ENCODE measurements at places on chromosomes 2 and 18. TPM values are rescaled to one million over a fixed set of nuclear protein-coding genes. Genes with fewer than 3 reads are reported as not detected.
A peak's percentile ranks its signal among the peaks of the same experiment; 100 is the strongest.

DNA sequence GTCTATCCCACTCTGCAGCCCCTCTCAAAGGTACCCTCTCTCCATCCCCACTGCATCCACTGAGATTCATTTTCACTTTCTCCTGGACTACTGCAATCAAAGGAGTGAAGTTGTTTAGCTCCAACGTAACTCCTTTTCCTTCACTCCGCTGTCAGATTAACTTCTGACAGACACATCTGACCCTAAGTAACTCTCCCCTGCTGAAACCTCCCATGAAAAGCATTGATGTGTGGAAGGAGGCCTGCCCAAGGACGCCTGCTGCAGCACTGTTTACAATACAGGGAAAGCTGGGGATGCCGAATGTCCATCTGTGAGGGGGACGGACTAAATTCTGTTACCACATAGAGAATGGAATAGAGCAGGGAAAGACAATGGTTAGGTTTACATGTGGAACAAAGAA, 114.8 kb downstream of the TMEM163 start:
- DNase-seq: no peak

- DNase-seq: no peak
Measured at GRCh38 chr2:184683911-184684310, 85.6 kb downstream of the ZNF804A start.

- no peak for DNase-seq
Measured at GRCh38 chr2:239275847-239276831, 124.7 kb downstream of the HDAC4 start.

- DNase-seq: peak; percentile 72
Measured at GRCh38 chr2:218284106-218284811, 8.0 kb downstream of the TMBIM1 start.

- no peak for DNase-seq
Measured at GRCh38 chr2:209936106-209936666, 66.3 kb upstream of the RPE start.

- DNase-seq: no peak
Measured at GRCh38 chr2:84924173-84925106, 19.0 kb downstream of the TMSB10 start.

DNA sequence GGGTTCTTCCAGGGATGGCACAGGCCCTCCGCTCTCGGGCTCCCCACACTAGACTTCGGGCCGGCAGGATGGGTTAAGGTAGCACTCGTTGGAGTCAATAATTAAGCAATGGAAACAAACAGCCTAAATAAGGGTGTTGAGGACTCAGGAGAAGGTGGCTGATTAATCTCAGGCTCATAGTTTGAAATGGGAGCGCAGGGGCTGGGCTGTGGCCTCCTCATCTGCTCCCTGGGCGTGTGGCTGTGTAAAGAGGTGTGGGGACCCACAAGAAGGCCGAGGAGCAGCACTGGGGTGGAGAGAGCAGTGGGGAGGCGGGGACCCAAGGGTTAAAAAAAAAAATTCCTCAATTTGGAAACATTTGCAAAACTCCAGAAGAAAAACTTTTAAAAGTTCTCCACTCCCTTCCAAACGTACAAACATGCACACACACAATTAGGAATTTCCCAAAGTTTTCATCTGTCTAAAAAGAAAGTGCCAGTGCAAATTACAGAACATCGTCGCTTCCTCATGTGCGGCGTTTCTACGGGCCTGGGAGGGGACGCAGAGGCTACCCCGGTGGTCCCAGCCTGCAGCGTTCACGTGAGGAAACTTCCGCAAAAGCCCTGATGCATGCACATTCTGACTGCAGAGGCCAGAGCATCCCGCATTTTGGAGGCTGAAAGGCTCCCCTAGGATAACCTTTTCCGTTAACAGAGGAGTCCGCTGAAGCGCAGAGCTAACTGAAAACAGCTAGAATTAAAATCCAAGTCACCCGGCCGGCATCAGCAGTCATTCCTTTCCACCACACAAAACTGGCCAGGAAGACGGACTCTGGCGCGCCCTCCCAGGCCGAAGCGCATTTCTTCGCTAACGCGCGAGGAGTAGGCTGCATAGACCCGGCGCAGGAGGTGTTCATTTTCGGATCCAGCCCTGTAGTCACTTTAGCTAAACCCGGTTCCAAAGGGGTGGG, 1.0 kb upstream of the TUBB6 start:
- no peak for DNase-seq

Gene SCN3A
- 0.25 TPM for total RNA-seq

Gene NBAS
- 46.3 TPM for total RNA-seq

GRCh38 chr2:29113891-29114321, 1.3 kb upstream of the CLIP4 start:
- no peak for DNase-seq

DNA sequence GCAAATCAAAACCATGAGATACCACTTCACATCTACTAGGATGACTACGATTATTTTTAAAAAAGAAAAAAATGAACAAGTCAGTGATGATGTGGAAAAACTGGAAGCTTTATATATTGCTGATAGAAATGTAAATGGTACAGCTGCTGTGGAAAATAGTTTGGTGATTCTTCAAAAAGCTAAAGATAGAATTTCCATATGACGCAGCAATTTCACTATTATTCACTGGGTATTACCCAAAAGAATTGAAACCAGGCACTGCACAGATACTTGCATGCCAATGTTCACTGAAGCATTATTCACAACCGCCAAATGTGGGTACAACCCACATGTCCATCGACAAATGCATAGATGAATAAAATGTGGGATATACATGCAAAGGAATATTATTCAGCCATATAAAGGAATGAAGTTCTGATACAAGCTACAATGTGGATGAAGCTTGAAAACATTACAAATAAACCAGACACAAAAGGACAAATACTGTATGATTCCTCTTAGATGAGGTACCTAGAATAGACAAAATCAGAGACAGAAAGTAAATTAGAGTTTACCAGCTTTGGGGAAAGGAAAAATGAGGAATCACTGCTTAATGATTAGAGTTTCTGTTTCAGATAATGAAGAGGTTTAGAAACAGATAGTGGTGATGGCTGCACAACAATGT, 11.1 kb downstream of the RTTN start:
- DNase-seq: no peak

GRCh38 chr18:2325933-2326332, 245.4 kb downstream of the METTL4 start:
- no peak for DNase-seq

DNA sequence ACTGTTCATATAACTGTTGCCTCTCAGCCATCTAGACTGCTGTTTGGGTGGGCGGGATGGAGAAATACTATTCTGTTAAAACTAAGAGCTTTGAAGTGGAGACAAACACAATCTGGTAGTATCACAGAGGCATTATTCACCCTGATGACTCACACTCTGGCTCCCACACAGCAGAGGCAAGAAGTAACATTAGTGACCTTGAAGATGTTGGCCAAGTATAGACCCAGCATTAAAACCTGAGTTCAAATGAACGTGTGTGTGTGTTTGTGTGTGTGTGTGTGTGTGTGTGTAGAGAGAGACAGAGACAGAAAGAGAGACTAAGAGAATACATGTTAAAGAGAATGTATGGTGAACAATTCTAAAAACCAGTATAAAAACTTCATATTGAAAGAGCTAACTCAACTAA, 22.5 kb upstream of the ACVR1 start:
- DNase-seq: peak; percentile 67

DNA sequence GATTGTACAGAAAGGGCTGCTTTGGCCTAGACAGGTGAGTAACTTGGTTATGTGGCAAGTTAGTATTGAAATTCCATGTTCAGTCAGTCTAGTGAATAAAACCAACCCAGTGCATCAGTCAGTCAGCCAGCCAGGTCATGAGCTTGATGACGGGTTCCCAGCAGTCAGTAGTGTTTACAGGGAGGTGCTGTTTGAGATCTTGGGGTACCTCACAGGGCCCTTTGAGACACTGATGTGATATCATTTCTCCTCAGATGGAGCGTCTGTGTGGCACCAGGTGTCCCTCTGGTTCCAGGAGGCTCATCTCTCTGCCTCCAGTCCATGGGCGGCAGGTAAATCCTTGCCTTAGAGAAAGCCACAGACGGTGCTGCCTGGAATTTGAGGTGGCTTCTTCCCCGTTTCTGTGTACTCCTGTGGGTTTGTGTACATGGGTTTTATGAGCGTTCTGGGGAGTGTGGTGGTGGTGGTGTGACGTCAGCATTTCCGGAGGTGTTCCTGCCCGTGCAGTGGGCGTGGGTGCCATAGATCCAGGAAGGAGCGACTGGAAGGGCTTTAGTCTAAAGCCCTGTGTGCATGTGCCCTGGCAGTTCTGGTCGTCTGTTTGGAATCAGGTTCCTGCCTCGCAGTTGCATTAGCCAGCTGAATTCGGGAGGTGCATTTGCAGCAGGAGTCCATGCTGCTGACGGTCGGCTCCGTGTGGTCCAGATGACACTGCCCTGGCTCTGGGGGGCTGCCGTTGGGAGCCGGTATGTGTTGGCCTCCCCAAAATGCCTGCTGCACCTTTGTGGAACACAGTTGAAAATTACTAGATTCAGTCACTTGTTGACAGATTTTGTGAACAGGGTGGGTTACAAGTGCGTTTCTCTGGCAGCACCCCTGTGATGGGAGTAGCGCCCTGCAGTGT, 2.1 kb downstream of the CTDP1 start:
- peak; percentile 60 for DNase-seq

DNA sequence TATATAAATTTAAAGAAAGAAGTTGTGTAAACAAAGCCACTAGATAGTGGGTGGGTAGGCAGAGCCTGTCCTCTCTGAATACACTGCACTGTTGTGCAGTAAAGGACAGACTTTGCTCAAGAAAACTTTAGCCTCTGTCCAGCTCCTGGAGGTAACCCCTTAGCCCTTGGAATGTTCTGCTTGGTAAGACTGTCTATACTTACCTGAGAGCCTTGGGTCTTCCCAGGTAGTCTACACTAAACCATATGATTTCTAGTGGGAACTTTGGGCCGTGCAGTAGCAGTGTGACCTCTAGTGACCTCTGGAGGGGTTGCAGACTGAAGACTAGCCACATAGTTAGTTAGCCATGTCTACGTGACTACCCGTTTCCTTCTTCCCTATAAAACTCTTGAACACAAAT, 678.3 kb upstream of the NRXN1 start:
- DNase-seq: no peak

GRCh38 chr18:59633961-59634485, 63.2 kb downstream of the CCBE1 start:
- DNase-seq: no peak

Gene FAM237A
- not detected for total RNA-seq

Gene COL6A3
- total RNA-seq: 31.6 TPM

Gene HTR2B
- not detected for total RNA-seq

Gene ELMOD3
- total RNA-seq: 30.1 TPM

GRCh38 chr2:205066081-205066480, 520.8 kb downstream of the PARD3B start:
- DNase-seq: no peak

Gene ERICH2
- total RNA-seq: not detected

GRCh38 chr2:146651361-146651760, 1193.5 kb upstream of the ACVR2A start:
- no peak for DNase-seq

DNA sequence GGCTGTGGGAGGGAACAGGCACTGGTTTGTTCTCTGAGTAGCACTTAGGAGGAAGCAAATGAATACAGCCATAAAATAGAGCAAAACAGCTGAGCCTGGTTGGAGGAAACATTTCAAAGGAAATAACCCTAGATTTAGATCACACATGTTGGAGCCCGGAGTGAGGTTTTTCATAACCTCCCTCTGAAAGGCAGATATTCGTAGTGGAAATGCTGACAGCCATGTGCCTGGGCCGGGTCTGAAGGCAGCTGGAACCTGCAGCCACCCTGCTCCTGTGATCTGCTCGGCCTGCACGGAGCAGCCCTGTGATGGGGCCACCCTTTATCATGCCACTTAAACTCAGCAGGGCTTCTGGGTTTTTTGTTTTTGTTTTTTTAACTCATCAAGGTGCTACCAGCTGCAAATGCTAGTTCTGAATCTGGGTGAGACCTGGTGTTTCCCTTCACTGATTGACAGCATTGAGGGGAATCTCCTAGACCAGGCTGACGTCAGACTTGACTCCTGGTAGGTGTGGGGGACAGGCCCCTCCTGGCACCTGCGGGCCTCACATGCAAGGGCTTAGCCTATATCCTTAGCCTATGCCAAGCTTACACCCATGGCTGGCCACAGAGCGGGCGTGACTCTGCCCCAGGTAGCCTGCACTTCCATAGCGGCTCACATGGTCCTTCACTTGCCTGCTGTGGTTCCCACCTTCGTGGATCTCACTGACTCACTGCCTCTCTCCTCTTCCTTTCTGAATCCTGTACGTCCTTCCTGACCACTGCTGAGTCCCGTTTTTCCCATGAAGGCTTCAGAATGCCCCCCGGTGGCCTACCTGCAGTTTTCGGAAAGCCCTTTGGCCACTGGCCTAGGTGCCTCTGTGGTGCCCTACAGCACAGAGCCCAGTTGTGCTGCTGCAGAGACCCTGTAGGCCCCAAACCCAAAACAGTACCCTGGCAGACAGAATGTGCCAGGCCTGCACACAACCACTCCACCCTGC, 217.3 kb downstream of the SEPTIN10 start:
- no peak for DNase-seq

Gene TSPYL6
- total RNA-seq: not detected

GRCh38 chr2:35099342-35099741, 1256.2 kb upstream of the CRIM1 start:
- no peak for DNase-seq

DNA sequence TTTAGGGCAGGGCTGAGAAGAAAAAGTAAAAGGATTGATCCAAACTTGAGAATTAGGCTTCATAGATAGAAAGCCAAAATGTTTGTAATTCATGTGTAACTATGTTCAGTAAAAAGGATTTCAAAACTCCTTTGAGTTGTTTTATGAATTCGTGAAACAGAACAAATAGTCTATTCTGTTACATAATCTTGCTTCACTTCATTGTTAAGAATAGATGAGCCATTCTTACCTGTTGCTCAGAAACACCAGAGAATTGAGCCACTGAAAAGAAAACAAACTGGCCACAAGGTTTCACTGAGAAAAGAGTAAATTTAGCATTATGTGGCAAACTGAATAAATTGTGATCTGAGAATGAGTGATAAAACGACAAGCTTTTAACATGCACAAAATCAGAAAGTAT, 4.5 kb upstream of the ITPRID2 start:
- DNase-seq: no peak

DNA sequence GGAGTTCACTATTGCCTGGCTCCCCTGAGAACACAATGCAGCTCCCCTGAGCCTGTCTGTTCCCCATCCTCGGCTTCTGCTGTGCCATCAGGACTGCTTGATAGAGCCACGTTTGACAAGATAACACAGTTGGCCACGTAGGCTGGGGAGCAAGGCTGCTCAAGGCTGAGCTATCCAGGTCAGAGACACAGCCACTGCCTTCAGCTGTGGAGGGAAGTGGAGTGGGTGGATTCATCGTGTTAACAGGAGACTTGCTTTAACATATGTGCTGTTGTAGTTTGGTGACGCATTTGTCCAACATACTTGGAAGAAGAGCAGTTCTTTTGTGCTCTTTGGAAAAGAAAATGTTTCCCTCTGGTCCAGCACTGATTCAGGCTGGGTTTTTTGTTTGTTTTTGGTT, 68.8 kb downstream of the WDSUB1 start:
- DNase-seq: no peak

- no peak for DNase-seq
Measured at GRCh38 chr2:43465234-43465633, 130.6 kb downstream of the THADA start.

- DNase-seq: no peak
Measured at GRCh38 chr2:238987352-238987981, 139.6 kb downstream of the TWIST2 start.

Gene SERPINB10
- not detected for total RNA-seq

Gene BUB1
- 143 TPM for total RNA-seq
